ENCODE measurements at places on chromosomes 13 and 19.

DNA sequence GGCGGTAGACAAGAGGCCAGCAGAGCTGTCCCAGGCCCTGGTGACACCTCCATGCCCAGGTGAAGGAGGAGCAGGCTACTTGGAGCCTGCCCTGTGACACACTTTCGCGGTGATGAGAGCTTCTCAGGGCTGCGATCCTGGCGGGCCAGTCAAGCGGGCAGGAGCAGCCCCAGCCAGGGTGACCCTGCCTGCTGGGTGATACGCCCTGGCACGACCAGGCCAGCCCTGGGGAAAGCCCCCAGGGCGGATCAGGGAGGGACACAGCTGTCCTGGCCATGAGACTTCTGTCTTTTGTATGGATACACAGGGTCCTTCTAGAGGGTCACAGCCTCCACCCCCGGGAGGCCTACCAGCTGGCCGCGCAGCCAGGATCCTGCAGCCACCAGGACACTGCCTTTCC is 13.1 kb downstream of the DNM2 start:
- no peak for DNase-seq

DNA sequence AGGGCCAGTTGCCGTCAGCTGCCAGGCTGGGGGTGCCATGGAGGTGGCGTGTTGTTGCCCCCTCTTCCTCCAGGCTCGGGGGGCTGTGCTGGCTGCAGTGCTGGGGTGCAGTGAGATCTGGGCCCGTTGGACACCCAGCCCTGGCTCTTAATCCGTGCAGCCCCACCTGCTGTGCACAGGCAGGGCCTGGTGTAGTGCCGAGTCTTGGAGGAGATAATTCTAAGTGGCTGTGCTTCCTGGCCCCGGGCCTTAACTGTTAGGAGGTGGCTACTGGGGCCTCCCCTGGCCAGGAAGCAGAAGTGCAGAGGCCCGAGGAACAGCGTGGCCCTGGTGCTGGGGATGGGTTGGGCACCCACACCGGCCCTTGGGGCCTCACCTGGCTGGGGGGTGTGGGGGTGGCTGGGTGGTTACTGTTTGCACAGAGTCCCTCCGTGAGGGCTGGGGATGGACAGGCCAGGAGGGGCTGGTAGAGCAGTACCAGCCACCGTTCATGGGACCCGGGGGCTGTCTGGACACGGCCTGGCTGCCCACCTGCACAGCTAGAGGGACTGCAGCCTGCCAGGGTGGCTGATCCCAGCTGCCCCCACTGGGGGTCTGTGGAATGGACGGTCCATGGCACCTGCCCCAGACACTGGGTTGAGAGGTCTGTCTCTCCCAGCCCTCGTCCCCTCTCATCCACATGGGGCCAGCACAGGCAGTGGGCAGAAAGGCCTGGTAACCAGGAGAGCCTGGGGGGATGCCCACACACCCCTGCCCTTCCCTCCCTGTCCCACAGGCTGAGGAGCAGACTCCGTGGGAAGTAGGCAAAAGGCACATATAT is 3.3 kb downstream of the GPX4 start:
- no peak for DNase-seq

DNA sequence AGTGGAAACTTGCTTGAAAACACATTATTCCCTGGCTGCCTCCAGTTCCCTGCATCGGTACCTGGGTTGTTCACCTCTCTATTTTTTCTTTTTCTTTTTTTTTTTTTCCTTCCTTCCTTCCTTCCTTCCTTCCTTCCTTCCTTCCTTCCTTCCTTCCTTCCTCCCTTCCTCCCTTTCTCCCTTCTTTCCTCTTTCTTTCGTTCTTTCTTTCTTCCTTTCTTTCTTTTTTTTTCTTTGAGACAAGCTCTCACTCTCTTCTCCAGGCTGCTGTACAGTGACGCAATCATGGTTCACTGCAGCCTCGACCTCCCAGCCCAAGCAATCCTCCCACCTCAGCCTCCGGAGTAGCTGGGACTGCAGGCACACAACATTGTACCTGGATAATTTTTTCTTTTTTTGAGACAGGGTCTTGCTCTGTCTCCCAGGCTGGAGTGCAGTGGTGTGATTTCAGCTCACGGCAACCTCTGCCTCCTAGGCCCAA is 3.4 kb upstream of the RASAL3 start:
- no peak for DNase-seq

DNA sequence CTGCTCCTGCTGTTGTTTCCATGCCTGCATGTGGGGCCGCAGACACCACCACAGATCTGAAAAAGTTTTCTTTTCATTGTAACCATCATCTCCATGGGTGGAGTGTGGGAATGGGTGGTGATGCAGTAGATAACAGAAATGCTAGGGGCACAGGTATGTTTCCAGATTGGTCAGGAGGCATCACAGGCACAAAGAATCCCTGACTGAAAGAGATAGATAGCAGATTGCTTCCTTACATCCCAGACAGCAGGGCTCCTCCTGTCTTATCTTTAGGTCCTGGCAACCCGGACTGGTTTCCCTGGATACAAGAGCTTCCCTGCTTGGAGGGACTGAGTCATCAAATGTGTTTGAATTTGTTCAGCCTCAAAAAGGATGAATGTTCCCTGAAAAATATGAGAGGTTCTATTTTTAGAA is 1937.6 kb downstream of the PCDH9 start:
- DNase-seq = no peak

Data from NCI-H1694 treated with DMSO at 0.1 percent for 48 hours (cell line).